ENCODE measurements at places on chromosomes 4 and X.

DNA sequence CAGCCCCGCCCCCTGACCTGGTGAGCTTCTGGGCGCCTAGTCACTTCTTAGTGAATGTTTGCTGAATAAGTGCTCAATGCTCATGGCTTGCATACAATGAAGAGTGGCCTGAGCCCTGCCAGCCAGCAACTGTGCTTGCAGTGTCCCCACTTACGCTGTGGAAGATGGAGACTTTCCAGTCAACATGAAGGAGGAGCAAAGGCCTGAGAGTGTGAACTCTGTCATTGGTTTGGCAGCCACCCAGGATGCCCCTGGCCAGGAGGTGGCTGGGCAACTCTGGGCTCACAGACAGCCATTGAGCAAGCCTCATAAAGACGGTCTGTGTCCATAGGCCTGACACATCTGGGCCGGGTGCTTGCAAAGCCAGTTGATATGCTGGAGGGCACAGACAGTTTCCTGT, 72.1 kb upstream of the MAMLD1 start:
- DNase-seq, result no peak

GRCh38 chr4:151227172-151227571, 49.8 kb upstream of the PRSS48 start:
- DNase-seq, result no peak

DNA sequence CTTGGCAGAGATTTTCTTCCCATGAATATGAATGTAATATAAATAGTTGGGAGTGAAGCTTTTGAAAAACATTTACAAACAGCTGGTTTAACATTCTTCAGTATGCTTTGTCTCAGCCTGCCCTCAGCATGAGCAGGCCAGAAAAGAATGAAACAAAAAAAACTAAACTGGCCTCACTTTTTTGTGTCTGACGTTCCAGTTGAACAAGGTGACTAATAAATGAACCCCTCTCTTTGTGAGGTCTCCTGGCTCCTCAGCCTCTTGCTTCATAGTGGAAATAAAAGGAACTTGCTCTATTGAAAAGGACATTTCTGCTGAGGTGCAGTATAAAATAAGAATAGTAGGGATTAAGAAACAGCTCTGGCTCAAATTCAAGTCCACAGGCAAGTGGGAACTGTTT, 9.4 kb downstream of the CHST7 start:
- DNase-seq, result no peak

GRCh38 chr4:5237086-5237660, 185.9 kb downstream of the STK32B start:
- DNase-seq, result no peak

Data from CD4-positive, alpha-beta T cell treated with Interleukin-12 subunit alpha and Interleukin-12 subunit beta, for 1 hour (primary cell).